Stimulated activated CD4-positive, alpha-beta T cell treated with anti-CD3 and anti-CD28 coated beads, Interleukin-4, amount 100 ng/mL, for 1 hour (primary cell): ENCODE measurements at places on chromosomes 13 and 19.

DNA sequence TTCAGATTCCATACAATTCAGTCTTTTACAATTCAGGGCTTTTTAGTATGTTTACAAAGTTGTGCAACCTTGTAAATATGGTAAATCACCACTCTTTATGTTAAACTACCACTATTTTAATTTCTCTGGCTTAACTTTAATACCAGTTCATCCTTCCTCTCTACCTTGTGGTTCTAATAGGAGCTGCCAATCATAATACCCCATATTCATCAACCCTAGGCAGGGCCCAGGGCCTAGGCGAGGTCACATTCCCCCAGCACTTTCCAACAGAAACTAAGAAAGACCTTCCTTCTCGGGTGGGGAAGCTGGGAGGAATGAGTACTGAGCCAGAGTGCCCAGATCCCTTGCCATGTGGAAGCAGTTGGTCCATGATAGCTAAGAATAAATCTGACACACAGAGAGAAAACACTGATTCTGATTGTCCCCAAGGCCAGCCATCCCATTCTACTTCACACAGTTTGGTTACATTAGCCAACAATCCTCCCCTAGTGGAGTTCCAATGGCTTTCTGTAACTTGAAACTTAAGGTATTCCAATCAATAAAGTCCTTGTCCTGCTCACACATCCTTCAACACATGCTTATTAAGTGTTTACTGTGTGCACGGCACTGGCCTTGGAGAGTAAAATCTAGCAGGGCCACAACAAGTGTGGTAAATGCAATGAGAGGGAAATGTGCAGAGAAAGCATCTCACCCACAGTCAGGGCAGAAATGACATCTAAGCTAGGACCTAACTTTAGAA is 76.8 kb downstream of the NUFIP1 start:
- no peak for DNase-seq

- DNase-seq = no peak
Measured at GRCh38 chr13:112453874-112454647, 77.9 kb downstream of the SPACA7 start.

DNA sequence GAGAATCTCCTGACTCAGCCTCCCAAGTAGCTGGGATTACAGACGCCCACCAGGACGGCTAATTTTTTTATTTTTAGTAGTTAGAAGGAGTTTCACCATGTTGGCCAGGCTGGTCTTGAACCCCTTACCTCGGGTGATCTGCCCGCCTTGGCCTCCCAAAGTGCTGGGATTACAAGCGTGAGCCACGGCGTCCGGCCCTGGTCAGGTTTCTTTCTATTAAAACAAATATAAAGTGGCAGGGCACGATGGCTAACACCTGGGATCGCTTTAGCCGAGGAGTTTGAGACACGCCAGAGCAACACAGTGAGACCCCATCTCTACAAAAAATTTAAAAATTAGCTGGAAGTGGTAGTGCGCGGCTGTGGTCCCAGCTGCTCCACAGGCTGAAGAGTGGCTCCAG is 1.5 kb upstream of the MED25 start:
- DNase-seq = no peak

DNA sequence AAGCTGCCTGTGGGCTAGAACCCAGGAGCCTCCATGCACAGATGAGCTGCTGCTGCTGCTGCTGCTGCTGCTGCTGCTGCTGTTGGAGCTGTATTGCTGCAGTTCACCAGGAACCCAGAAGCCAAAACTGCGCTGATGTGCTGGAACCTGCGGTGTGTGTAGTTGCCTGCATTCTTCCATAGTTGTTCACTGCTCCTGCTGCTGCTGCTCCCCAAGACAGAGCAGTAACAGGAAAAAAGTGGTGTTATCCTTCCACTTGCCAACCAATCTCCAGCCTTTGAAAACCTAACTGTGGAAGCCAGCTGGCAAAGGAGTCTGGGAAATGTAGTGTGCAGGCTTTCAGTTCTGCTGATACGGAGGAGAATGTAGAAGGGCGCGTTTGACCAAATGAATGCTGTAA is 37.9 kb downstream of the ARHGAP35 start:
- DNase-seq = no peak

- DNase-seq = no peak
Measured at GRCh38 chr19:30237140-30237539, 135.0 kb upstream of the ZNF536 start.

DNA sequence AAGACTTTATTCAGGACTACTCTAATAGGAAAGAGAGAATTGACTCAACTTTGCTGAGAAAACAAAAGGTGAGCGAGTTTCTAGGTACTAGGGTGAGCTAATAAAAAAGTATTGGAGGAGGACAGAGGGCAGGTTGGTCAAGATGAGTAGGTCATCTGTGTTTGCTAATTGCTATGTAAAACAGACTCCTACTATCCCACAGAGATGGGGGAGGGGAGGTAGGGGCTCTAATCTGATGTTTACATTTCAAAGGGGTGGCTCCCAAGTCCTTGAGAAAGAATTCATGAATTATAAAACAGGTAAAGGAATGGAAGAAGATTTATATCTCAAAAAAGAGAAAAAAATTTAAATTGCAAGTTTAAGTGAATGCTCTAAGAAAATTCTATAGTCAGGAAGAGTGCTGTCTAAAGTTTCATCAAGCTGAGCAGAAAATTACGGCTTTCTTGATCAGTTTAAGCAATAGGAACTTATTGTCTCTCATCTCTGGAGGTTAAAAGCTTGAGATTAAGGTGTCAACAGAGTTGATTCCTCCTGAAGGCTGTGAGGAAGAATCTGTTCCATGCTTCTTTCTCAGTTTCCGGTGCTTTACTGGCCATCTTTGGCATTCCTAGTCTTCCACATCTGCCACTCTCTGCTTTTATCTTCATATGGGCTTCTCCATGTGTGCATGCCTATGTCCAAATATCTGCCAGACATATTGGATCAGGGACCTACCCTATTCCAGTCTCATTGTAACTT is 790.3 kb downstream of the SLITRK5 start:
- no peak for DNase-seq

GRCh38 chr13:82688400-82688994 is 1193.8 kb downstream of the SLITRK1 start:
- DNase-seq = no peak

DNA sequence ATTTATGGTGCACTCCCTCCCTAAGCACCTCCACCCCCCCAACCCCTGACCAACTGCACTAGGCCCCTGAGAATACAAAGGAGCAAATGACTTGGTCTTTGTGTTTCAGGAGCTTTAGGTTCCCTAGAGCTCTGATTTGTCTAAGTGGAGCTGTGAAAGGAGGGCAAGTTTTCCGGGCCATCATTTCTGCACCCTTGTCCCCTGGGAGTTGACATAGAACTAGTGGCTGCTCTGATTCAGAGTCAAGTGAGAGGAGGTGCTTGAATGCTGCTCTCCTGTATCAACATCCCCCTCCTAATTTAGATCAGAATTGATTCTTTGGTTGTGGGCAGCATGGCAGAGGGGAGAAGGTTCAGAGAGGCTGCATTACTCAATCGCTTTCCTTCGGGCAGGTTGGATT is 391.6 kb downstream of the KCNRG start:
- no peak for DNase-seq

DNA sequence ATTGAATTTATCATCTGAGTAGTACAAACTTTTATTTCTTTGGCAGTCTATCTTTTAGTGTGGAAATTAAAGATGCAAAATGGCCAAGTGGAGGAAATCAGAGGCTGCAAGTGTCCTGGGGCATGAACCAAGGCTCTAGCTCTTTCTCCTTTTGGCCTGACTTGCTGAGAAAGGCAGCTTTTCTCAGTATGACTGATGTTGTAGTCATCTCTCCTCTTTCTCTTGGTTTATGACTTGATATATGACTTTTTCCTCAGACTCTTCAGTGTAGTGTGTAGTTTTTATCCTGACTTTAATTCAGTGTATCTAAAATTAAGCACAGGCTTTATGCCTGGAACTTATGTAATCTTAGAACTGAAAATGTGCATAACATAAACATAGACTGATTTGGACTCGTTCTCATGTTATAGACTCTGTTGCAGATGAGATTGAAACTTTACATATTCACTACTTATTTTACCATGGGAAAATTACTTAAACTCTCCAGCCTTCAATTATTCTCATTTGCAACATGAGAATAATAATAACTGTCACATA is 65.7 kb downstream of the SLITRK5 start:
- no peak for DNase-seq

DNA sequence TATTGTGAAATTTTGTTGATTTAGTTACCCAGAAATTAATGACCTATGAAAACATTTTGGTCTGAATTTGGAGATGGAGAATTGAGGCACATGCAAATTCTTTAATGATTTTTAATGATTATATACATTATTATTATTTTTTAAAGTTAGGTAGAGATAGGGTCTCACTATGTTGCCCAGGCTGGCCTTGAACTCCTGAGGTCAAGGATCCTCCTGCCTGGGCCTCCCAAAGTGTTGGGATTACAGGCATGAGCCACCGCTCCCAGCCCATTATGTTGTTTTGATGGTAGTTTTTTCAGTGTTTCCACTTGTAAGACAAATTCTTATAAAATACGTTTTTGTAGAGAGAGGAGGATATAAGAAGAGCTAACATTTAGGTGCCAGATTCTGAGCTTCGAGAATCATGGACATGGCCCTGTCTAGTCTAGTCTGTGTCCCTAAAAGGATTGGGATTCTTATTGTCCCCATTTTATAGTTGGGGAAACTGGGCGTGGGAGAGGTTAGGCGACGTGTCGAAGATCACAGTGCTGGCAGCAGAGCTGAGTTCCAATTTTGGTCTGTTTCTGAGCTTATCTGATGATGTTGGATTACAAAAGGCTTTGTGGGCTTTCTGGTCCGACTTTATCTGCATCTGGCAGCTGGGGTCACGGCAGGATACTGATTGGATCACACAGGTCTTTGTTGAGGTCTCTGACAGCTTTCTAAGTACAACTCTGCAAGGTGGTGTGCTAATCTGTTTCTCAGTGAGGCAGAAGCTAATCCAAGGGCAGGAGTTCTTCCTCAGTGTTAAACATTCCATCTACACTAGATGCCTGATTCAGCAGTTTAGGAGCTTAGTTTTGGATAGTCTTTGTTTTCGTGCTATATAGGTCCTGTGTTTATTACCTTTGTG is 7.5 kb upstream of the WDR88 start:
- DNase-seq = no peak

DNA sequence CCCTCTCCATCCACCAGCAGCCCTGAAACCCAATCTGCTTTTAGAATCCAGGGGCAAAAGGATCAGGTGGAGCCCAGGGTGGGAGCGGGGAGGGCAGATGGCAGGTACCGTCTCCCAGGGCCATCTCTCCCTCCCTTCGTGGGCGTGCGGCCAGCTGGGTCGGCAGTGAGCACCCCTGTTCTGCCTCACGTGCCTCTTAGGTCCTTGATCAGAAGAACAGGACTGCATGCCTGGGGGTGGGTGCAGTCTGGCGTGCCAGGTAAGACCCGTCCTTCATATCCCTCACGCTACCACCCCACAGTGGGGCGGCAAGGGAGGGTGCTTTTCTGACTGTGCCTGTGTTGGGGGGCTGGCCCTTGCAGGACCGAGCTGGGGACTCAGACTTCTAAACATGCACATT is 2.0 kb downstream of the SLC8A2 start:
- no peak for DNase-seq

- peak; percentile 72 for DNase-seq
Measured at GRCh38 chr13:46179491-46179908, 2.5 kb downstream of the LCP1 start.

DNA sequence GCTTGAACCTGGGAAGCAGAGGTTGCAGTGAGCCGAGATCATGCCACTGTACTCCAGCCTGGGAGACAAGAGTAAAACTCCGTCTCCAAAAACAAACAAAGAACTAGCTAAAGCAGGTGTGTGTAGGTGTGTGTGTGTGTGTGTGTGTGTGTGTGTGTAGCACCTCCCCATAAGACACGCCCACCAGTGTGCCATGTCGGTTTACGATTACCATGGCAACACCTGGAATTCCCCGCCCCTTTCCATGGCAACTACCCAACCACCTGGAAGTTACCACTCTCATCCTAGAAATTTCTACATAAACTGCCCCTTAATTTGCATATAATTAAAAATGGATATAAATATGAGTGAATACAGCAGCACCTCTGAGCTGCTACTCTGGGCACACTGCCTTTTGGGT is 80.9 kb upstream of the ADGRE5 start:
- DNase-seq = no peak

DNA sequence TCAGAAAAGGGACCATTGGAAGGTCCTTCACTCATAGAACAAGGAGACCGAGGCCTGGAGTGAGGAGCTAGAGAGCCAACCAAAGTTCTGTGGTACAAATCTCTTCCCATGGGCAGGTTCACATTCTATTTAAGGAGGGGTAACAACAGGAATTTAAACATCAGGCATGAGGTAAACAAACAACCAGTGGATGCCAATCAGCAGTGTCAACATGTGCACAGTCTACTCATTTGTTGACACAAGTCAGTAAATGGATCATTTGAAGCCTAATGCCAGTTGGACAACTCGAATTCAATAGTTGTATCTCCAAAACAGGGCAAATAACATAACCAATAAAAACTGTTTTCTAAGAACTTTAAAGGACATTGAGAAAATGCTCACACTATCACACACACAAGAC is 6.3 kb upstream of the DOCK9 start:
- no peak for DNase-seq
